Activated CD8-positive, alpha-beta memory T cell treated with anti-CD3 and anti-CD28 coated beads for 1 hour (primary cell): ENCODE measurements at places on chromosomes 4 and X.

GRCh38 chr4:131609039-131609438 lies 1540.1 kb upstream of the PCDH10 start:
- DNase-seq: no peak

DNA sequence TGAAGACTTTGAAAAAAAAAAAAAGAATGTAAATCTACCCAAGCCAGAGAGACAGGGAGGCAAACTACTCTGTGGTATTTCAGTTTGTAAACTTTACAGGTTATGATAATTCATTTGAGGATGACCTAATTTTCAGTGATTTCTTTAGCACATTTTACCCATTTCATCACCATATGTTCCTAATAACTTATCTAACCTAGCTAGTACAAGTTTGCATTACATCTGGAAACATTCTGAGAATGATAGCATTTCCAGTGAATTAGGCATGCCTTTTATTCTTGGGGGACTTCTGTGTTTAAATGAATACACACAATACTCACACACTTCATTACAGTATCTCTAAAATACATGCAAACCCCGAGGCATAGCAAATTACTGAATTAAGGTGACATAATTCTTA lies 1055.5 kb downstream of the PCDH18 start:
- DNase-seq: no peak

DNA sequence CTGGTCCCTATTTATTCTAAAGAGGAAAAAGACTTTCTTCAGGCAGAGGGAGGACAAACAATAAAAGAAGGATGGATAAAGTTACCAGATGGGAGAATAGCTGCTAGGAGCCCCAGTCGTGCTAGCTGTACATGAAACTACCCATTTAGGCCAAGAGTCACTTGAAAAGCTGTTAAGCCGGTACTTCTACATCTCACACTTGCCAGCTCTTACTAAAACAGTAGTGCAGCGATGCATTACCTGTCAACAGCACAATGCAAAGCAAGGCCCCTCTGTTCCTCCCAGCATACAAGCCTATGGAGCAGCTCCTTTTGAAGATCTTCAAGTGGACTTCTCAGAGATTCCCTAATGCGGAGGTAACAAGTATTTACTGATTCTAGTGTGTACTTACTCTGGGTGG lies 1138.8 kb downstream of the ARAP2 start:
- DNase-seq: no peak

- DNase-seq: no peak
Measured at GRCh38 chr4:71074452-71075299, 81.2 kb downstream of the DCK start.

DNA sequence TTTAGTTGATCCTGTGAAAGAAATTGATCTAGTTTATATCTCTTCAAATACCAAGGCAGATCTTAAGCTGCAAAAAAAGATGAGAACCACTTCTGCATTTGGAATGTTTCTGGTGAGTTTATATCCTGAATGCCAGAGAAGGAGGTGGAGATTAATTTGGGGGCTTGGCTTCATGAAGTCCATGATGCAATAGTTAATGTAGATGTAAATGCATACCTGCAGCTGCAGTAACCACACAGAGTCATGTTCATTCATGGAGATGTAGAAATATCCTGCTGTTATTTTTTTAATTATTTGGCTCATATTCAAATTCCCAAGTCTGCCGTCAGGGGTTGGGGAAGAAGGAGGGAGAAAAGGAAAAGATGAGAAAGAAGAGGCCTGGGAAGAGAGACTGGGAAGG lies at the start of gene SULT1E1:
SULT1E1 (minus strand) TSS at position 94 of the 400 bp plus-strand sequence. CDS start 2,501 bp downstream, outside the sequence.
- DNase-seq: no peak

GRCh38 chr4:114615435-114615834 lies 16.8 kb downstream of the UGT8 start:
- no peak for DNase-seq

DNA sequence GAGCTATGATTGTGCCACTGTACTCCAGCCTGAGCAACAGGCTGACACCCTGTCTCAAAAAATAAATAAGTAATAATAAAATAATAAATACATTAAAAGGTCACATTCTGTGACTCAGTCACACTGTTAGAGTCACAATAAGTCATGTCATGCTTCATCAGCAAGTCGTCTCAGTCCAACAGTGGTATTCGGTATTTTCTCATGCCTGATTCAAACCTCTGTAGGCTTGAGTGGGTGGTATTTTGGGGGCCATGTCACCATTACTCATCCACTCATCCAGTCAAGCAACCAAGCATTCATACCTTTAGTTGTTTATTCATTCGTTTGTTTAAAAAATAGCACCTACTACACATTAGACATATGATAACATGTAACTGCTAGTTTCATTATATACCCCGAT lies 46.9 kb downstream of the SUPT20HL2 start:
- DNase-seq: no peak
